Stimulated activated CD4-positive, alpha-beta T cell treated with anti-CD3 and anti-CD28 coated beads, Interleukin-1b, Interleukin-23, amount 100 ng/mL, for 1 hour (primary cell): ENCODE measurements at places on chromosomes 3 and 15.
A peak's percentile ranks its signal among the peaks of the same experiment; 100 is the strongest.

DNA sequence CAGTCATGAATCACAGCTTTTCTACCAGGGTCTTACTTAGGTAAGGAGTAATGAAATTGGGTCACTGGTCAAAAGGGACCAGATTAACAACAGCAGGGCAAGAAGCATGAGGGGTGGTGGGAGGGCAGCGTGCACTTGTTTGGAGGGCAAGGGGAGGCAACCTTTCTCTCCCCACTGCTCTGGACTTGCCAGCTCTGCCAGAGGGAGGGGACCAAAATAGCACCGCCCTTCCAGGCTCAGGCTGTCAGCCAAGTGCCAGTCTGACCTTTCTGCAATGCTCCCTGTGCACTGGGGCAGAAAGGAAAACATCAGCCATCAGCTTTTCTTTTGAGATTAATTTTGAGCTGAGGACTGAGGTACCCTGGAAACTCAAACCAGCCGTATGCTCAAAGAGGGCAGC, 4.5 kb upstream of the ULK3 start:
- DNase-seq = no peak

GRCh38 chr3:188092648-188093047, 61.3 kb upstream of the LPP start:
- no peak for DNase-seq

DNA sequence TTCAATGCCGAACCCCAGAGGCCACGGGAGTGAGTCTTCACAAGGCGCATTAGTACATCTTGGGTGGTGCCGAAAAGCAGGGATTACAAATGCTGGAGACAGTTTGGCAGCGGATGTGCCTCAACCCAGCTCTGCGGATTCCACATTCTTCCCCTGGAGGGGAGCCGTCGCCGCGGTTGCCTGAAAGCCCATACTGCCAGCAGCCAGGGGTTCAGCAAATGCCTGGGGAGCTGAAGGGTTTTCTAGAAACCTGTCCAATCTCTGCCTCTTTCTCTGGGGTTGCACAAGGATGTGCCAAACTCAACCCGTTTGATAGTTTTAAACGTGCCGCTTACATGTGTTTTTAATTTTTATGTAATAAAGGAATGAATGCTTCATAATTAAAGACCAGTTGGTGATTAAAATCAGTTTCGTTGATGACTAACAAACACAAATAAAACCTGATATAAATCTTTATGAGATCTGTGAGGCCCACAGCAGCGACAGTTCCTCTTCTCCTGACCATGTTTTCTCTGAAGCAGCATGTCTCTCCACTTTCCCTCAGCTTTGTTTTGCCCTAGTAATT, 74.6 kb upstream of the LEKR1 start:
- no peak for DNase-seq

DNA sequence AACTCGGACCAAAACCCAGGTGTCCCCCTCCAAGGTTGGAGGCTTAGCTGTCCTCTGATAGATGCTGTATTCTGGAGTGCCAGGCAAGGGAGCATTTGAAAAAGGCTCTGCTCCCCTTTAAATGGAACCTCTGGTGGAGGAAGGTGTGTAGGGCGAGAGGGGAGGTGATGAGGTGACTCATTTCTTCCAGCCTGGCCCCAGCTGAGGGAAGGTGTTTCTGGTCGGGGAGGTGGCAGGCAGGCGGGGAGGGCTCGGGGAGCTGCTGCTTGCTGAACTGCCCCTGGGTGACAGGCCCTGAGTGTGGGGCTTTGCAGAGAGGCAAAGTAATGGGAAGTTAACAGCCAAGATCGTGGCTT, 18.8 kb downstream of the PSTPIP1 start:
- DNase-seq = peak; percentile 82

GRCh38 chr3:143283432-143284128, 164.0 kb downstream of the CHST2 start:
- DNase-seq = no peak

- no peak for DNase-seq
Observed at GRCh38 chr15:60010858-60011257, 6.7 kb downstream of the FOXB1 start.

GRCh38 chr3:197750396-197750831, 731 bp downstream of the FYTTD1 start:
- DNase-seq = peak; percentile 19

DNA sequence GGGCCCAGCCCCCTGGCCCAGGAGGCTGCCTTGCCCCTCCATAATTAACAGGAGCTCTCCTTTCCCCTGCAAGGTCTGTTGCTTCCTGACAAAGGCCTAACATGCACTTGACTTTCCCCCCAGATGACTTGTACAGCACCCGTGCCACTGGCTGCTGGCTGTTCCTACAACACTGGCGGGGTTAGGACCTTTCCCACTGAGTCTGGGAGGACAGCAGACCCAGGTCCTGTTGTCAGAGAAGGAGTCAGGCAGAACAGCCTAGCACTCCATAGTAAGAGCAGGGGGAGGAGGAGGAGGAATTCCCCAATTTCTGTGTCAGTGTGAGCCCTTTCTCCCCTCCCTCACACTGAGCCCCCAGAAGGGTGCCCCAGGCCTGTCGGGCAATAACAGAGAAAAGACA, 99.2 kb downstream of the CORO2B start:
- DNase-seq = no peak

DNA sequence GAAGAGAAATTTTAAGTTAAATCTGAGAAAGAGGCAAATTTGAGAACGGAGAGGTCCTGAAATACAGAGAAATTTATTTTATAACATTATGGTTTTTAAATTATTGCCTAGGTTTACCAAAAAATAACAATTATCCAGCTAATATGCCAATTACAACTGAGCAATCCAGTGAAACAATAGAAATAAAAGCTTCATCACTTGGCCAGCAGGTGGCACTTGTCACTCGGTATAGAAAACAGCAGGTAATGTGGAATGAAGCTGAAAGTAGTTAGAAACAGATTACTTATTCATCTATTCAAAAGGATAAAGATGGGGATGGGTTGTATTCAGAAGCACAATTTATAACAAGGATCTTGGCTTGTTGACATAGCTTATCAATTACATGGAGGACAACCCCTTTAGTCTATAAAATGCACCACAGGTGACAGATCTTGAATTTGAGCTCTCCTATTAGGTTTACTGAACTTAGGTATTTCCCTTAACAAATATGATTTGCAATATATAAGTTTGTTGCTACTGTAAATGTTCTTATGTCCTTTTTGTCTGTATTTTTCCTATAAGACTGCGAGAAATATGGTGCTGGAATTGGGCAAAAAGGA, 70.1 kb upstream of the GUCA1C start:
- DNase-seq = no peak
